ENCODE measurements at places on chromosomes 13 and 19. TPM values are rescaled to one million over a fixed set of nuclear protein-coding genes. Genes with fewer than 3 reads are reported as not detected.

The OR7C1 gene
- not detected for total RNA-seq

DNA sequence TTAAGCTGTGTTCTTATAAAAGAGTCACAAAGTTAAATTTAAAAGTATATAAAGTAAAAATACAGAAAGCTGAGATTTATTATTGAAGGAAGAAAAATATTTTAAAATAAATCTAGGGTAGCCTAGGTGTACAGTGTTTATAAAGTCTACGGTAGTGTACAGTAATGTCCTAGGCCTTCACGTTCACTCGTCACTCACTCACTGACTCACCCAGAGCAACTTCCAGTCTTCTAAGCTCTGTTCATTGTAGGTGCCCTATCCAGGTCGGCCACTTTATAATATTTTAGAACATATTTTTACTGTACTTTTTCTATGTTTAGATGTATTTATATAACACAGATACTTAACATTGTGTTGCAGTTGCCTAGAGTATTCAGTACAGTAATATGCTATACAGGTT, 47.4 kb downstream of the NDFIP2 start:
- no peak for DNase-seq

The CGB8 gene
- total RNA-seq, result not detected

DNA sequence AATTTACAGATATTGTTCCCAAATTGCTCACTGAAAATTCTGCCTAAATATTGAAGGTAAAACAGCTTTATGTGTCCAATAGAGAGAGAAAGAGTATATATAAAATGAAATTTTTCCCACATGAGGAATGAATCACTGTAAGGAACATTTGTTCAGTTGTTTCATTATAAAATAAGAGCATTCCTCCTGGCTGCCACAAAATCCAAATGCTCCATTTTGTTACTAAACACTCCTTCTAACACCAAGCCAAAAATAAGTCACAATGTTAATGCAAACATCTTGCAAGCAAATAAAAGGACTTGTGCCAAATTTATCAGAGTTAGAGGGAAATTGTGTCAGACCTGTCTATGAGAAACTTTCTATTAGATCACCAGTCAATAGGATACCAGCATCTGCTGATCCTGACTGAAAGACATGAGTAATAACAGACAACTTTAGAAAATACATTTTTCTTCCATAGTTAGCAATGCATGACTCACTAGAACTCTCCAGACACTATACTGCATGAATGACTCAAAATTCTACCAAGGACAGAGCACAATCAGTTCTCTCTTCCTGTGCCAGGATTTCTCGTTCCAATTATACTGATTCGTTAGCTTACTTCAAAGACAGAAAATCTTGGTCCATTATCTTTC, 83.5 kb upstream of the FNDC3A start:
- no peak for DNase-seq

DNA sequence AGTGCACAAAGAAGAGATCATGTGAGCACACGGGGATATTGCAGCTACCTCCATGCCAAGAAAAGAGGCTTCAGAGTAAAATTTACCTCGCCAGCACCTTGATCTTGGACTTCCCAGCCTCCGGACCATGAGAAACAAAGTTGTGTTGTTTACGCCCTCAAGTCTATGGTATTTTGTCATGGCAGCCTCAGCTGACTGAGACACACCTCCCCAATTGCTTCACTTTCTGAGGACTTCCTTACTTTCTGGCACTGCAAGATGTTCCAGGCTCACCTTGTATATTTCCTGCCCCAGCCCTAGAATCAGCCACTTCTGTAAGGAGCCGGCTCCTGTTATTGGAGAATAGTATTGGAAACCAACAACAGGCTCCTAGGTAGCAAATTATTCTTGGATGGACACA, 6.6 kb upstream of the CEBPG start:
- no peak for DNase-seq

DNA sequence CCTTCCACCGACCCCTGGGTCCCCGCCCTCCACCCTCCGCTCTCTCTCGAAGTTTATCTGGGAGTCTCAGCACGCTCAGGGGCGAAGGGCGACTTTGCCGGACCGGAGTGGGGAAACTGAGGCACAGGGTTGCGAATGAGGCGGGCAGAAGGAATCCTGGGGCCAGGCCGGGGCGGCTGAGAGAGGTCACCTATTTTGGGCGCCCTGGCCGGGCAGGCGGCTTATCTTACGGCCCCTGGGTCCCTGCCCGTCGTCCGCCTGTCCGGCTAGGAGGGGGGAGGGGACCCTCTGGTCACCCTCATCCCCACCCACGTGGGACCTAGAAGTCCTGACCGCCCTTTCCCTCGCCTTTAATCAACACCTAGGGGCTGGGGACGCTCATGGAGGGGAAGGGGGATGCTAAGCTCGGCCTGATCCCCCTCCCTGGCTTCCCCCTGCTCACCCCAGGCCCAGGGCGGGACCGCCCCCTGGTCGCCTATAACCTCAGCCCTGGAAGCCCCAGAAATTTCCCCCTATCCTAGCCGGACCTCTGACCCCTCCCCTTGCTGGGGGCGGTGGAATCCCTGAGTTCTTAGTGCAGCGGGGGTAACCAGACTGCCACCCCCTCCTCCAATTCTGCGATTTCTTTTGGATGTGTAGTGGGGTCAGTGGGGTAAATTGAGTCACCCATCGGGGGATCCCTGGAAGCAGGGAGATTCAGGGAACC, 556 bp downstream of the TRIP10 start:
- DNase-seq, result no peak

DNA sequence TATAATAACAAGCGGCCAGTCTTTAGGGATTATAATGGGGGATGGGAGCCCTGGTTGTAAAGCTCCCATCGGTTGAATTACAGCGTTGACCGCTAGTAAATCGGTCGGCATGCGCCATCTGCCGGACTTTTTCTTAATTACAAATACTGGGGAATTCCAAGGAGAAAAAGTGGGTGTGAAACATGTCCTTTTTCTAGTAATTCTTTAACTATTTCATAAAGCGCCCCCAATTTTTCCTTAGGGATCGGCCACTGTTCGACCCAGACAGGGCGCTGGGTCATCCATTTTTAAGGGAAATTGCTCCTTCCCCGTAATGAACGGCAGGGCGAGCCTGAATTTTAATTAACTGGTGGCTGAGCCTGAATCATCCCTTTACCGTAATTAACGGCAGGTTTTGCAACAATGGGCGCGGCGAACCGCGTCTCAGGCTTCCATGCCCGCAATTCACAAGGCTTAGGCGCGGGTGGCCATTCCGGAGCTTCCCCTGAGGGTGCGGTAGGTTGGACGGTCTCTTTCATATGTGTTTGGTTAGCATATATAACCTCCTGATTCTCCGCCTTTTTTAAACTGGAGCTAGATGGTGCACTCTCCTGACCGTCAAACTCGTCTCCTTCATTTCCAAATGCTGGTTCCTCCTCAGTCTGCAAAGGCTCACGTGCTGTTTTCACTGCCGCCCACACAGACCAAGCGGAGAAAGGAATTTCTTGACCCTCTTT, 30.2 kb upstream of the EVI5L start:
- DNase-seq, result no peak

GRCh38 chr13:20825477-20825875, 51.7 kb upstream of the EEF1AKMT1 start:
- DNase-seq, result no peak

DNA sequence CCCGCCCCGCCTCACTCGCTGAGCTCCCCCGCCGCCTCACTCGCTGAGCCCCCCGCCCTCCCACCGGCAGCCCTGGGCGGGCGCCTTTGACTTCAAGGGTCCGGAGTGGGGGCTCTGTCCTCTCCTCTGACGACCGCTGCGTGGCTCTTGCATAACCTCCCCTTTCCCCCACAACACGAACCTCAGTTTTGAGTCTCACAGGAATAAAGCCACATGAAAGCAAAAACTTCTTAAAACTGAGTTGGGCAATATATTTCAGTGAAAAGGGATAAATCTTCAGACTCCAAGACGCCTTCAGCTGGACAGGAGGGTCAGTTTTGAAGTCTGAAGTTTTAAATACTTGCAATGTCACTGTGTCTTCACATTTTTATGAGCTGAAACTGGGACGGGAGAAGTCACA, 70.6 kb upstream of the C13orf46 start:
- DNase-seq, result no peak

DNA sequence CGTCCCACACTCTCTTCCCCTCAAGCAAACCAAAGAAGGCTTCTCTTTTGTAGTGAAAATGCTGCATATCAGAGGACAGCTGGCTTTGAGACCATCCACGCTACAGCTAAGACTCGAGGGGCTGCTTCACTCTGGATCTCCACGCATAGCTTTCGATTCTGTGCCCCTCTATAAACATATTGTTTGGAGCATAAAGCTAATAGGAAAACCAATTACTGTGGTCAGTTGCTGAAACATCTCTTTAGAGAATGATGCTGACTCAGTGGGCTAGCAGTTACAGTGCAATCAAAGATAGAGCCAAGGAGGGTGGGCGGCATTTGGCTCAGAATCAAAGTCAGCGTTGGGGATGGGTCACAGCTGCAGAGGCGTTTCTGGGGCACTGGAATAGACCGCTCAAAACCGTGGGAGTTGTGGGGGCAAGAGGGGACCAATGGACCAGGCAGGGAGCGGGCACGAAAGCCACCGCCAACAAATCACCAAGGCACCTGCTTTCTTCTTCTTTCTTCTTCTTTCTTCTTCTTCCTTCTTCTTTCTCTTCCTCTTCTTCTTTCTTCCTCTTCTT, 76.7 kb downstream of the RASL11A start:
- DNase-seq, result no peak

- DNase-seq, result no peak
Observed at GRCh38 chr13:102692491-102692826, 2.4 kb downstream of the METTL21C start.

DNA sequence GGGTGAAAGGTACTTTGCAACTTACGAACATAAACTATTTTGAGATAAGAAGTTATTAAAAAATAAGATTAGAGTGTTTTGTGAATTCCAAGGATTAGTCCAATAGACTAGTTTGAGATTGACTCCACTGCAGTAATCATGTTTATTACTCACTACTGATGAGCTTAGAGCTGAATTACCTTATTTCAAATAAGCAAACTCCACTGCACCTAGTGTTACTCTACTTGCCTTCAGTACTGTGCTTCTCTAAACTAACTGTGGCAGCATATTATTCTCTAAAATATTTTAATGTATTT, 111.7 kb downstream of the MIPEP start:
- DNase-seq, result no peak

- no peak for DNase-seq
Observed at GRCh38 chr13:98267080-98267912, 90.2 kb upstream of the RNF113B start.

The C5AR1 gene
- 4.6 TPM for total RNA-seq

DNA sequence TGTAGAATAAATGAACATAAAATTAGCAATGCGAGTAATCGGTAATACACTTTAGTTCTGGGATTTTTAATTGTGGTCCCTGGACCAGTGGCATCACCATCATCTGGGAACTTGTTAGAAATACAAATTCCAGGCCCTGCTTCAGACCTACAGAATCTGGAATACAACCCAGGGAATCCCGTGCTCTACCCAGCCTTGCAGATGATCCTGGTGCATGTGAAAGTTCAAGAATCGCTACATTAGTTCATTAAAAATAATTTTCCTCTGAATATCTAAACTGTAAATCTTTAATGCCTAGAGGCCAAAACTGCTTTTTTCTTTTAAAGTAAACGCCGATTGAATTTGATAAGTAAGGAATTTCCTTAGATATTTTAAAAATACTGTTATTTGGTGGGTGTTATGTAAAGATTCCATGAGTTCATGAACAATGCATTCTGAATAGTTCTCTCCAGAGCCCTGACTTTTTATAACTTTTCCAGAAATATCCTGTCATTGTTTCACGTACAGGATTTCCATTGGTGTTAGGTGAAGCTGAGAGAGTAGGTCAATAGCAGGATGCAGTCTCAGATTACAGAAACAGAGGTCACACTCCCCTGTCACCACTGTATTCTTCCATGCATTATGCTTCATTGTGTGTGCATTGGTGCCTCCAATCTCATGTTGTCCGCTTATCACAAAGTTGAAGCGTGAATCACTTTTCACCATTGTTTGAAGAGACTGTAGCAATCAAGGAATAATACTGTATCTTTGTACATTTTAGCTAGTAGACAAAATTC, 596.5 kb upstream of the KLF12 start:
- DNase-seq, result no peak

The MBD3L3 gene
- total RNA-seq, result not detected

DNA sequence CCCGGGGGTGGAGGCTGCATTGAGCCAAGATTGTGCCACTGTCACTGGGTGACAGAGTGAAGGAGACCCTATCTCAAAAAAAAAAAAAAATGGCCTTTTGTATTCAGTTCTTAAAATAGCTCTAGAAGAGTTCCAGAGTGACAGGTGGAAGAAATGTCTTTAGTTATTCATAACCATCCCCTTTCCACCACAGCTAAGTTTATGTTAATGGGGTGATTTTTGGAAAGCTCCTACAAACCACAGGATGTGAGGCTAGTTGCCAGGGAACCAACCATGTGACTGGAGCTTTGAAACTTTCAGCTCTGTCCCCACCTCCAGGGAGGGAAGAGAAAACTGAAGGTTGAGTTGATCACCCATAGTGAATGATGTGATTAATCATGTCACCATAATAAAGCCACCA, 6.9 kb downstream of the ZNF490 start:
- DNase-seq, result no peak

GRCh38 chr13:33642374-33643065, 175.4 kb upstream of the RFC3 start:
- DNase-seq, result no peak

The KASH5 gene
- not detected for total RNA-seq

- no peak for DNase-seq
Observed at GRCh38 chr13:97855570-97856303, 97.7 kb upstream of the IPO5 start.

- no peak for DNase-seq
Observed at GRCh38 chr19:16210168-16210567, 12.5 kb downstream of the AP1M1 start.

The MYH14 gene
- total RNA-seq, result not detected

DNA sequence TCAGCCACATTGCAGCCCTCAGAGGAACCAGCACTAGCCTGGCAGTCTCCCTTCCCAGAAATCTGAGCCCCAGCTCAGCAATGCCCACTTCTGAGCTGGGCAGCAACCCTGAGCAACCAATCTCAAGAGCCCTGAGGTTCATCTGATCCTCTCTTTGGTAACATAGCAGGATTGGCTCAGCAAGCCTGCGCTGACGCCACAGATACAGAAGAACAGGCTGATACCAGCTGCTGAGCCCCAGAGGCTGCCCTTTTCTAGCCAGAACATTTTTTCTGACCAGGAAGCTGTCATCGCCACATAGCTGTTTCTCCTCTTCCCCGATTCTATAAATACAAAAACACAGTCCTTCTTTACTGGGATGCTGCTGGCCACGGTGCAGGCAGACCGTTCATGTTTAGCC, 59.8 kb downstream of the TRPM4 start:
- DNase-seq, result no peak

The PODNL1 gene
- 1.2 TPM for total RNA-seq
